ENCODE measurements at places on chromosomes 13 and 19.

- DNase-seq, result no peak
Observed at GRCh38 chr13:75959861-75960481, 323.8 kb downstream of the LMO7 start.

- DNase-seq, result no peak
Observed at GRCh38 chr13:28379371-28380083, 115.4 kb downstream of the FLT1 start.

DNA sequence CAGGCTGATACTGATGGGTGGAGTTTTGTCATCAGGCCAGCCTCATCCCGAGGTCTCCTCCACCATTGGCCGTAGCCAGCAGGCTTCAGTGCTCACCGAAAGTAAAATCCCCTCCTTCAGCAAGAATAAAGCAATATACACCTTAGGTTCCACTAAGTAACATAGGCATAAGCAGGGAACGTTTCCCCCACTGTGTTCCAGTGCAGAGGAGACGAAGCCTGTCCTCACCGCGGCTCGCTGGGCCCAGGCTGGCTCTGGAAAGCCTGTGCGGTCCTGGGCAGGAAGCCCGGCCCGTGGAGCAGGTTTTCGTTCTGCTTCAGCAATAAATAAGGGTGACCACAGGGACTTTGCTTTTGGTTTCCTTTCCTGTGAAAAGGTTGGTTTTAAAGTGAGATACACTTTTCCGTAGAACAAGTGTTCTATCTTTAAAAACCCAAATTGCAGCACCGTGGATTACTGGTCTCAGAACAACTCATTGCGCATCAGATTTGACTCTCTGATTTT, 16.3 kb upstream of the TEX29 start:
- no peak for DNase-seq

- no peak for DNase-seq
Observed at GRCh38 chr19:47240556-47240955, 9.6 kb upstream of the BBC3 start.

DNA sequence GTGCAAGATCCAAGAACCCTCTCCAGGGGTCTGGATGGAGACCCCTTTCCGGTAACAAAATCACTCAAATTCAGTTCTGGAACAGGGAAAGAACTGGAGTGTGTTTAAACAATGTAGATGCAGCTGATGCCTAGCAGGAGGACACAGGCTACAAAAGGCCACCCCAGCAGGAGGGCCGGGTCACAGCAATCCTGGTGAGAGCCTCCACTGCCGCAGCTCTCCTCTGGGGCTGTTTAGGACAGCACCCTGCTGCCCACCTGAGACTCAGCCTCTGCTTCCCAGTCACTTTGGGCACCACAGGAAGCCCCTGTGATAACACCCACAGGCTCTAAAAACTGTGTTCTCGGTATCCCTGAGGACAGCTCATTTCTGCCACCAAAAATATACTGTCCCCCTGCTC, 318.7 kb upstream of the NBEA start:
- DNase-seq, result no peak

DNA sequence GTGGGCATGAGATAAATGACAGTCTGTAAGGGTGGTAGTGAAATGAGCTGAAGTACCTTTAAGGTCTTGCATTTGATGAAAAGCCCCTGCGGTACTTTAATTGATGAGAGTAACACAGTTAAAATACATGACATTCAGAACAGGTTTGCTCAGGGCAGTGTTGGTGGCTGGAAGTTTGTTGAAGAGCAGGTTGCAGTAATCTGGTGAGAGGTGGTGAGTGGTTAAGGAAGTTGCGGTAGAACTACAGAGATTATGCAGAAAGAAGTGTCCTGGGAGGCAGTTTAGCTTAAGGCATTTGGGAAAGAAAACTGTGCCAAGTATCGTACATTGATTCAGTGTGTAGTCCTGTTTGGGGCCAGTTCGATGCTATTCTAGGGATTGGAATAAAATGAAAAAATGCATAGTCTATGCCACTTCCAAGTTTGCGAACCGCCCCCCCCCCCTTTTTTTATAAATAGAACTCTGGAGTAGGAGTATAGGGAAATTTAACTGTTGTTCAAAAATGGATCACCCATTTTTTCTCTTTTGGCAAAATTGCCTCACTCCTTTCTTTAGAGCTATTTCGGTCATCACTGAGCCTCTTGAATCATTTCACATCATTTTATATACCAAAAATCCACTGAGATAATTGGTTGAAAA, 42.7 kb downstream of the SLAIN1 start:
- no peak for DNase-seq

GRCh38 chr19:933553-933882, 7.7 kb downstream of the ARID3A start:
- DNase-seq, result no peak

Data from activated CD8-positive, alpha-beta memory T cell treated with anti-CD3 and anti-CD28 coated beads, Interleukin-2, amount 50 U/mL, for 4 hours (primary cell).